ENCODE measurements at places on chromosomes 1 and 21.
A peak's percentile ranks its signal among the peaks of the same experiment; 100 is the strongest.

- no peak for DNase-seq
Observed at GRCh38 chr1:100037656-100037926, 67.8 kb downstream of the SLC35A3 start.

GRCh38 chr1:185054365-185055060 lies 9.2 kb downstream of the RNF2 start:
- no peak for DNase-seq

GRCh38 chr1:79688932-79689331 lies 682.4 kb upstream of the ADGRL4 start:
- no peak for DNase-seq

- DNase-seq: no peak
Observed at GRCh38 chr1:154551474-154551873, 7.0 kb downstream of the UBE2Q1 start.

DNA sequence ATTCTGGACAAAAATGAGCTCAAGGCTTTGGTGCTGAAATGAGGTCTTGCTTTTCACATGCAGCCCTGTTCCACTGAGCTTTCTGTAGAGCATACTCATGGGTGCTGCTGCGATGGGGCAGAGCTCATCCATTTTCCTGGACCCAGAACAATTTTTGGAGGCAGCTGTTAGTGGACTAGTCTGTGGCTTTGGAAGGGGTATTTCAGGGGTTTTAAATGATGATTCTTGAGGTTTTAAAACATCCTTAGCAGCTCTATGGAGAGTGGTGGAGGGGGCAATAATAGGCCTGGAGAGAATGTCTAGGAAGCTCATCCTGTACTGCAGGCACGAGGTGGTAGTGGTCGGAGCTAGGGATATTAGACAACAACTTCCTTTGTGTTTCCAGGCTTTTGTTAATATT lies 16.5 kb downstream of the NOS1AP start:
- DNase-seq: no peak

DNA sequence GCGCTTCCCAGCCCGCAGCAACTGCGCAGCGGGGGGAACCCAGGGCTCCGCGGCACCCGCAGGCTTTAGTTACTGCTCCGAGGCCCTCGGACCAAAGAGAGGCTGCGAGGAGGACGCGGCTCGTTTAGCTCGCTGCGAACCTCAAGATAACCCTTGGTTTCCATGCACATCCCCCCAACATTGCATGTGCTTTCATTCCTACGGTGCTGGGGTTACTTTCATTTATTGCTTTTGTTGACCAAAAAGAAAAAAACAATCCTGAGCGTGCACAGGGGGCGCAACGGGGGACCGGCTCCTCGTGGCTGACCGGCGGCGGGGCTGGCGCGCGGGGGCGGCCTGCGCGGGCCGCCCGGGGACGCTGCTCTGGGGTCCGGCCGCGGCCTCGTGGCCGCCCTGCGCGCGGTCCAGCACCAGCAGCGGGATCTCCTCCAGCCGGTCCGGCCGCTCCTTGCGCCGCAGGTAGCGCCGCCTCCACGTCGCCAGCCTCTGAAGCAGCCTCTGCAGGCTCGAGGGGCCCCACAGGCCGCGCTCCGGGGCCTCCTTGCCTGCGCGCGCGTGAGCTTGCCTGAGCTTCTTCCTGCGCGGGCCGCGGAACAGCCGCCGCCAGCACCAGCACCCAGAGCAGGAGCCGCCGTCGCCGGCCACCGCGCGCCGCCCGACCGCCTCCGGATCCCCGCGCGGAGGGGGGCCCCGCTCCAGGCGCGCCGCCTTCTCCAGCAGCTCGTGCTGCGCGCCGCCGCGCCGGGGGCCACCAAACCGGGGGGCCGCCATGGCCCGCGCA lies 77.4 kb downstream of the DESI2 start:
- peak; percentile 73 for DNase-seq

DNA sequence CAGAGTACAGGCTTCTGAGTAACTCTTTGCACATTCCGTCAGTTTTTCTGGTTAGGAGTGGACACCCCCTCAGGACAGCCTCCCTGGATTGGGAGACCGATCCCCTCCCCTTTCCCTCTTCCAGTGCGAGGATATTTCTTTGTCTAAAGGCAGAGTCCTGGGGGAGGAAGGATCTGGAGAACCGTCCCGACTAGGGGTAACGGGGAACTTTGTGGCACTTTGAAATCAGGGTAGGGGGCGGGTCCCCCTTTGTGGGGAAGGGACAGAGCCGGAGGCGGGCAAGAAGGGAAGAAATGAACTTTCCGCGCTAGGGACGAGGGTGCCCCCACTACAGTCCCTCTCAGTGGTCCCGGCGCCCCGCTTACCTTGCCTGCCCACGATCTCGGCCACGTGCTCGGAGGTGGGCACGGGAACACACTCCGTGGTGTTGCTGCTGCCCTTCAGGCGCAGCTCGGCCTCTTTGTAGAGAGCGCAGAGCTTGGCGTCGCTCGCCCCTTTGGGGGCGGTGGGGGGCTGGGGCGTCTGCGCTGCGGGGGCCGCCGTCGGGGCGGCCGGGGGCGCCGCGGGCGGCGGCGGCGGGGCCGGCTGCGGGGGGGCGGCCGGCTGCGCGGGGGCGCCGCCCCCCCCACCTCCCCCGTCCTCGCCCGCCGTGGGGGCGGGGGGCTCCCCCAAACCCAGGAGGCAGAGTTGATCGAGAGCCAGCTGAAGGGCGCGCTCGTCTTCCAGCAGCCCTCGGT lies 917 bp downstream of the MEX3A start:
- DNase-seq: no peak

DNA sequence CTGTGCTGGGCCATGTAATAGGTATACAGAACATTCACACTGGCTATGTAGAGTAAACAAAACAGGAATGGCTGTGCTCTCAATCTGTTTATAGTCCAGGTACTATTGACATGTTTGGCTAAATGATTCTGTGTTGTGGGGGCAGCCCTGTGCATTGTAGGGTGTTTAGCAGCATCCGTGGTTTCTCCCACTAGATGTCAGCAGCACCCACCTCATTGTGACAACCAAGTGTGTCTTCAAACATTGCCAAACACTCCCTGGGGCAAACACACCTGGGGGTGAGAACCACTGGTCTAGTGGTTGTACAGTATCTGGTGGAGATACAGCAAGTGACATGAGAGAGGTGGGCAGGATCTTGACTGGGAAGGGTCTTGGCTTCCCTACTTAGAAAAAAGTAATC lies 80.4 kb upstream of the SPATA6 start:
- no peak for DNase-seq

DNA sequence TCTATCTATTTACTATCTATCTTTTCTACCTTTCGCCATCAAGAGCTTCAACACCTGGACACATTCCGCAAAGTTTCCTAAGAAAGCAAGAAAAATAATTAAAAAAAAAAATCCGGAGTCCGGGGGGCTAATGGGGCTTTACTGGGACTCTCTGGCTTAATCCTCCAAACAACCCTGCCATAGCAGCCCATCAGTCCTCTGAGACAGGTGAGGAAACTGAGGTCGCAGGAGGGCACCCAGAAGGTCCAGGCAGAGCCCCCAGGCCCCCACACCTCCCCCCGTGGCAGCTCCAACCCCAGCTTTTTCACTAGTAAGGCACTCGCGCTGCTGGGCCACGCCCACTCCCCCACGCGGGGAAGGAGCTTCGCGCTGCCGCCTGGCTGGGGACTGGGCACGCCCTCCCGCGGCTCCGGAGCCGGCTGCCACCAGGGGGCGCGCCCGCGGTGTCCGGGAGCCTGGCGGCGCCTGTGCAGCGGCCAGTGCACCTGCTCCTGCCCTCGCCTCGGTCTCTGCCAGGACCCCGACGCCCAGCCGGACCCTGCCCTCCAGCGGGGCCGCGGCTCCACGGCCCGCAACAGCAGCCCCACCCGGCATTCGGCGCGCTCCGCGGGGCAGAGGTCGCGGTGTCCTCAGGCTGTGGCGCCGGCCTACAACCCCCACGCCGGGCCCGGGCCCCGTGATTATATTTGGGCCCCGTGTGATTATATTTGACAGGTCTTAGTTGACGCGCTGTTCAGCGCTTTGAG lies 54.1 kb upstream of the SAMD11 start:
- peak; percentile 88 for DNase-seq

DNA sequence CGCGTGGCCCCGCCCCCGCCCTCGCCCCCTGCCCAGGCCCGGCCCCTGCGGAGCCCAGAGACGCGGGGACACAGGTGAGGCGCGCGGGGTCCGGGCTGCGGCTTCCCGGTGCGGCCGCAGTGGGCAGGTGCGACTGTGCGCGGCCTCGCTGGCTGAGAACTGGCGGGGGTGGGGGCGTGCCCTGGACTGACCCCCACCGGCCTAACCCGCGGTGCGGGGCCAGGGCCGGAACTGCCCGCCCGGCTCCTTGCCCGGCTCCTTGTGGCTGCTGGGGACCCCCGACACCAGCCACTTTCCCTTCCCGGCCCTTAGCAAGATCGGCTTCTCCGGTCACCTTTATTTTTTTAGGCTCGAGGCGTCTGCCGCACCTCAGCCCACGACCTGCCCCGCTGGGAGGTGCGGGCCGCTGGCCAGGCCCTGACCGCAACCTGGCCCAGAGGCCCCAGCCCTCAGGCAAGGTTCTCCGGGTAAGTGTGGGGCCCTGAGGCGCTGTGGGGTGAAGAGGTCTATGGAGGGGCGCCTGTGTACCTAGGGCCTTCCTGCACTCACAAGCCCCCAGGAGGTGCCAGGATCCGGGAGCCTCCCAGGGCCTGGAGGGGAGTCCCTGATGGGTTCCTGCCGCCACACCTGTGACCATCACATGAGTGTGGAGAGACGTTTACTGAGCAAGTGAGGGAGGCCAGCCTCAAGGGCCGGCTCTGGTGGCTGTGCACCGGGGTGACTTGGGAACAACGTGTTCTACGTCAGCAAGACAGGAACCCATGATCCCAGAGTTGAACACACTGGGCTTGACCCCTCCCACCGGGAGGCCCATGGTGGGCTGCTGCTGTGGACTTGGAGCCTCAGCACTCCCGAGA lies at the start of gene SMIM1:
Gene SMIM1, plus strand, starts transcription at position 35 of the 857 bp plus-strand sequence. CDS start 2,625 bp downstream, outside the sequence.
- DNase-seq: no peak

DNA sequence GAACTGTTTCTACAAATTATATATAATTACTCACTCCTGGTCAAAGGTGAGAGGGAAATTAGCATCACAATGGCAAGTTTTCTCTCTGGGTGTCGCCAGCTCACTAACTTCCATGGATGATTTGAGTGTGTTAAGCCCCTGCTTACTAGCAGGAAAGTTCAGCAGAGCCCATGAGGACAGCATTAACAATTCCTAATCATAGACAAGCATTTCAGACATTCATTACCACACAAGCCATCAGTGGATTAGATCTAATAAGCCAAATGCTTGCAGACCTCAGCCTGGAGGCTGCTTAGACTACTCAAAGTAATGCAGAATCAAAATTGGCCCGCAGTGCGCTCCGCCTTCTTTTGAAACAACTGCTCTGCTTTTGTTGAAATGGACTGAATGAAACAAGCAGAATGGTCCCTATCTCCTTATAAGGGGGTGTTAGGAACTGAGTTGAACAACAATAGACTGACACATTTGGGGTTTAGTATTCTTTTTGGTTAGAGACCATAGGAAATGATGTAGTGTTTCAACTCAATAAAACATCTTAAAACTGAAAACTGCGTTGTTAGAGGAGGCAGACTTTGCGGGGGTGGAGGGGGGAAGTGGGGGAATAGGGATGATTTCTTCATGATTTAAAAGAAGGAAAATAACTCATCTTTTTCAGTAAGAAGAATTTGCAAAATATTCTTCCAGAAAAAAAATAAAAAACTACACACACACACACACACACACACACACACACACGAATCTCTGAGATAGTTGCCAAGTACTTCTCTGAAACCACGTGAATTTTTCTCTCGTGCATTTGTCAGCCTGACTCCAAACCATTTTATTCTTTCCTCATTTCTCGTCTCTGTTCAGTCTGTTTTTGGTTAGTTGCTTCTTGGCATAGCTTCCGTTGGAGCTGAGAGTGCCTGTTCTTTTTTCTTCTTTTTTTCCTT lies 54.6 kb downstream of the GORAB start:
- DNase-seq: peak; percentile 41

GRCh38 chr1:23098463-23099170 lies 70.0 kb downstream of the LUZP1 start:
- peak; percentile 64 for DNase-seq

- no peak for DNase-seq
Observed at GRCh38 chr1:80961464-80962190, 839.1 kb upstream of the ADGRL2 start.

GRCh38 chr1:117577191-117577885 lies 28.5 kb upstream of the TENT5C start:
- no peak for DNase-seq

DNA sequence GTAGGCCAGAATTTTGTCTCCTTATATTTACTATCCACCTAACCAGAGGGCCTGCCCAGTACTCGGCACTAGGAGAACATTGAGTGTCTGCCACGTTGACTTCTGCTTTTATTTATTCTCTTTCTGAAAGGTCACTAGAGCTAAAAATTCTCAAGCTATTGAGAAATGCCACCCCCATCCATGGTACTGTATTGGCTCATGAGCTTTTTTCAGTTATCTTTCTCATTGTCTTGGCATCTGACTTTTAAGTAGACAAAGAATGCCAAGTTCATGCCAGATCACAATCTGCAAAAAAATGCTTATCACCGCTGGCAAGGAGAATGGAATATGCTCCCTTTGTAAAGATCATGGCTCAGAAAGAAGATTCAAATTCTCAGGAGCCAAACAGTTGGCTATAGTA lies 49.8 kb upstream of the MROH9 start:
- DNase-seq: no peak

Data from GM03348 (cell line).